T-cell (primary cell): ENCODE measurements at places on chromosomes 4 and X.

GRCh38 chrX:133415276-133416105 lies at the start of gene GPC4:
GPC4 (minus strand) TSS chrX:133415489; CDS start chrX:133414965, 524 bp downstream.
- DNase-seq, result no peak
- no peak within 1 kb of the TSS for H3K4me3 ChIP-seq
- H3K4me1 ChIP-seq, result no peaks in the 10 kb centered on the region
- H3K36me3 ChIP-seq, result no peaks in the 10 kb centered on the region
- H3K27ac ChIP-seq, result no peak within 1 kb of the TSS

GRCh38 chrX:2220829-2221567 lies 279.8 kb downstream of the DHRSX start:
- DNase-seq, result no peak
- H3K4me1 ChIP-seq, result no peaks in the 10 kb centered on the region
- H3K4me3 ChIP-seq, result no peak overlapping the region
- no peak overlapping the region for H3K27ac ChIP-seq

GRCh38 chr4:131613086-131613823 lies 1535.8 kb upstream of the PCDH10 start:
- DNase-seq, result no peak
- H3K4me1 ChIP-seq, result no peaks in the 10 kb centered on the region
- no peaks in the 10 kb centered on the region for H3K27me3 ChIP-seq
- H3K4me3 ChIP-seq, result no peak overlapping the region
- H3K36me3 ChIP-seq, result no peaks in the 10 kb centered on the region

- no peaks in the 10 kb centered on the region for H3K4me1 ChIP-seq
- H3K27ac ChIP-seq, result no peak overlapping the region
- H3K4me3 ChIP-seq, result no peak overlapping the region
- no peaks in the 10 kb centered on the region for H3K27me3 ChIP-seq
- no peak for DNase-seq
These were observed 329.9 kb downstream of the NAF1 start for GRCh38 chr4:162836773-162837172.

- H3K4me3 ChIP-seq, result no peak overlapping the region
- DNase-seq, result no peak
- H3K27me3 ChIP-seq, result no peaks in the 10 kb centered on the region
- H3K36me3 ChIP-seq, result peaks cover 3% of the 10 kb centered on the region
- no peak overlapping the region for H3K27ac ChIP-seq
These were observed 58.7 kb downstream of the SCFD2 start for GRCh38 chr4:53307210-53307609.

DNA sequence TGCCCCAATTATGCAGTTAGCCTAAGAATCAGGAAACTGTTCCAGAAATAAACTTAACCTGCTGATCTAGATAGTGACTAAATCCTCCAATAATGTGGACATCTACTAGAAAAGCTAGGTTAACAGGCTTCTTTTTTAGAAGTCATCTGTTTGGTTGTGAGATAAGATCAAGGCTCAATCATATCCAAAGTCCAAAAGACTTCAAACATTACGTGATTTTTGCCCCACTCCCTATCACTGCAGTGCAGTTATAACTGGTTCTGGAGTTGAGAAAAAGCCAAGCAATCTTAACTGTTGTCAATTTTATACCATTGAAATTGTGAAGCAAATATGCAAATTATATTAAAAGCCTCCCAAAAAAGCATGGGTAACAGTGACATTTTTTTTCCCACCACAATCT lies 781.4 kb downstream of the KLHL13 start:
- no peaks in the 10 kb centered on the region for H3K36me3 ChIP-seq
- H3K4me3 ChIP-seq, result no peak overlapping the region
- H3K27me3 ChIP-seq, result no peaks in the 10 kb centered on the region
- H3K4me1 ChIP-seq, result no peaks in the 10 kb centered on the region

DNA sequence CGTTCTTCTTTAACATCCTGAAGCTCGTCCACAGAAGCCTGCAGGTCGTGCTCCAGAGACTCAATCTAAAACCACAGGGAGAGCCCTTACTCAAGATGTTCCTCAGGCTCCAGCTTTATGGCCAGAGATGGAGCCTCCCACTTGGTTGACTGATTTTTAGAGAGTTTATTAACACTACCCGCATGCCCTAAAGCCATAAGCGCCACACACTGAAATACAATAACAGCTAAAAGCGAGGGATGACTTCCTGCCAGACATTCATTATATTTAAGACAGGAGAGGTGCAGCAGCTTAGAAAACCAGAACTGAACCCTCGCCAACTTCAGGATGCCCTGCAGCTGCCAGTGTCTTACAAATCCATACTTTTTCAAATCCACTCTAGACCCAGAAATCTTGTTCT lies 42.0 kb downstream of the SOD3 start:
- no peak overlapping the region for H3K27ac ChIP-seq
- no peaks in the 10 kb centered on the region for H3K4me1 ChIP-seq
- DNase-seq, result no peak
- H3K27me3 ChIP-seq, result no peaks in the 10 kb centered on the region
